T-cell (primary cell): ENCODE measurements at places on chromosomes 12 and 14.

DNA sequence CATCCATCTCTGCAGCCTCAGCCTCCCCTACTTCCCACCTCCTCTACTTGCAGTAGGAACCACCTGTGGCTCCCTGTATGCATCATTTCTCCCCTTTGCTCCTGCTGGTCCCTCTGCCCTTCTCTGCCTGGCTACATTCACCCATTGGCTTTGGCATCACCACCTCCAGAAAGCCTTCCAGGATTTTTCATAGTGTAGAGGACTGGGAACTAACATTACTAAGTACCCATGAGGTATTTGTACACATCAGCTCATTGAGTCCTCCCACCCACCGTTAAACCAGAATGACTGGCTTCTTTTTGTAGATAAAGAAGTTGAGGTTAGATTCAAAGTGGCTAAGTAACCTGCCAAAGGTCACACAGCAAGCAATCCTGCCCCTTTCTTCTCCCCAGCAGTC is 17.1 kb downstream of the SYNE3 start:
- H3K4me3 ChIP-seq: no peak overlapping the region
- no peak overlapping the region for H3K27ac ChIP-seq
- DNase-seq: no peak
- no peaks in the 10 kb centered on the region for H3K27me3 ChIP-seq

- H3K27me3 ChIP-seq: no peaks in the 10 kb centered on the region
- no peak overlapping the region for H3K27ac ChIP-seq
- H3K36me3 ChIP-seq: no peaks in the 10 kb centered on the region
- H3K4me1 ChIP-seq: no peaks in the 10 kb centered on the region
- no peak overlapping the region for H3K4me3 ChIP-seq
These were observed 25.0 kb downstream of the RERG start for GRCh38 chr12:15196221-15196620.

- no peaks in the 10 kb centered on the region for H3K36me3 ChIP-seq
- H3K27ac ChIP-seq: no peak overlapping the region
- peaks cover 10% of the 10 kb centered on the region for H3K4me1 ChIP-seq
These were observed 46.0 kb upstream of the OASL start for GRCh38 chr12:121085069-121085468.

GRCh38 chr12:2613326-2614073 is 181.3 kb upstream of the FKBP4 start:
- H3K4me3 ChIP-seq: no peak overlapping the region
- no peaks in the 10 kb centered on the region for H3K27me3 ChIP-seq
- no peaks in the 10 kb centered on the region for H3K36me3 ChIP-seq
- no peak for DNase-seq

DNA sequence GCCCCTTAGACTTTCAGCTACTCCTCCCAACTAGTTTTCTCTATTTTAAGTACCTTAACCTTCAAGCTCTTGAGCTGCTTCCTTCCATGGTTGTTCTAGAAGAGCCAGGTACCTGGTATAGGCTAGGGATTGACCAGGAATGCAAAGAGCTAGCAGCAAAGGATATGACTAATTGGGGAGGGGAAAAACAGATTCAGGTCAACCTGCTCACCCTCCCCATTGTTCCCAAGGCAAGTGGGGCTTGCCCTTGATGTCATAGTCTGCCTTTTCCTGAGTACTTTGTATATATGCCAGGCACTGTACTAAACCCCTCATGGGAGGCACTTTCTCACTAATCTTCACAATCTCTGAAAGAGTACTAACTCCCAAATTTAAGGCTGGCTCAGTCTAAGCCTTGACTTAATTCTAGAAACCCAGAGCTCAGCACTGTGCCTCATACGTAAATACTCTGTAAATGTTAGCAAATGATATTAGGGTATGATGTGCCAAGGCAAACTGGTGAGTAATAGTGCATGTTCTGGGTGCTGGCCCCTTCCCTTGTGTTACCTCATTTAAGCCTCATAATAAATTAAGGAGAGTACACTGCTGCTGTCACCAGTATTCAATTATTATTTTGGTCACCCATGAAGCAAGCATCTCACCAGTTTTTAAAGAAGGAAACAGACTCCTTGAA is 42.2 kb downstream of the SUDS3 start:
- no peaks in the 10 kb centered on the region for H3K4me1 ChIP-seq
- H3K27me3 ChIP-seq: no peaks in the 10 kb centered on the region
- peaks cover 30% of the 10 kb centered on the region for H3K36me3 ChIP-seq
- no peak overlapping the region for H3K4me3 ChIP-seq
- no peak for DNase-seq

DNA sequence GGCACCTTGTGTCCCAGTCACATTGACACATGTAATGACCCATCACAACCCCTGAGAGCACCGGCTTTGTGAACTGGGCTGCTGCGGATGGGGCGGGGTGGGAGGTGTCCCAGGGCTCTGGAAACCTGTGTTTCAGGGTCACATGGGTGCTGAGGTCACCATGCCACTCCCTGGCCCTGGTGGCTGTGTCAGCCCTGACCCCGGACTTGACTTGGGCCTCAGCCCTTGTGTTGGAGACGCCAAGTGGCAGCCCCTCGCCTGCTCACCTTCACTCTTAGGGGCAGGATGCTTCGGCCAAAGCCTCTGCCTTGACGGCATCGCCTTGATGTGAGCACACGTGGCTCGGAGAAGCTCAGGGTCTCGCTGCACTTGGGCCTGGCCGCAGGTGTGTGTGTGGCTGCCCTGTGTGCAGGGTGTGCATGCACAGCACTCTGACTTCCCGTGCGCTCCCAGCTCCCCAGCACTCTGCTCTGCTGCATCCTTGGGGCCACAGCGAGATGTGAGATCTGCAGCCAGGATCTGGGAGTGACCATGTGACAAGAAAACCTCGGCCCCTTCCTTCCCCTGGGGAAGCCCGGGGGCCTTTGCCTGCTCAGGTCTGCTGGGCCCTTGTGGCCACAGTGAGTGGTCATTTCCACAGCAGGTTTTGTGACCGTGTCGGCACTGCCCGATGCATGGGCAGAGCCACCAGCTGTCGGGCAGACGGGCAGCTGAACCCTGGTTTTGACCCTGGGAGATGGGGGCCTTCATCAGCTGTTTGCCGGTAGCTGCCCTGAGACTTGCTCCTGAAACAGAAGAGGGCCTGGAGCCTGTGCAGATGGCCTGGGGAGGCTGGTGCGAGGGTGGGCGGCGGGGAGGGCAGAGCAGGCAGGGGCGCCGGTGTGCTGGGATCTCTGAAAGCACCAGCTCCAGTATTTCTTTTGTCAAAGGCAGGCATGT is 167.4 kb downstream of the KIF26A start:
- no peak for DNase-seq
- no peak overlapping the region for H3K27ac ChIP-seq
- H3K4me1 ChIP-seq: no peaks in the 10 kb centered on the region
- no peaks in the 10 kb centered on the region for H3K27me3 ChIP-seq
